ENCODE measurements at places on chromosomes 3 and 15. TPM values are rescaled to one million over a fixed set of nuclear protein-coding genes. Genes with fewer than 3 reads are reported as not detected.
A peak's percentile ranks its signal among the peaks of the same experiment; 100 is the strongest.

DNA sequence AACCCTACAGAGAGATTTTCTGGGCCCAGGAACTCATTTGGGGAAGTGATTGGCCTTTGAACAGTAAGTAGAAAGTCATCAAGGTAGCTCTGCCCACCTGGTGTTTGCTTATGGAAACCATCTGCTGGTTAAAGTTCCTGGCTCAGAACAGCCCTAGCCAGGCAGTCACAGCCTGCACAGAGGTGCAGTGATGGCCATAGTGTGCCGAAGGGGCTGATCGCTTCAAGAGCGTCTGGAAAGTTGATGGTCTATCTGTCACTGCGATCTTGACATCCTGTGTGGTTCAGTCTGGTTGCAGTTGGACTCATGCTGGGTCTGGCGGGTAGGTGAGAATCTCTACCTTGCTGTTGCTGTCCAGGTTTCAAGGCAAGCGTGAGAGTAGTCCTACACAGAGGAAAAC lies 151.6 kb downstream of the SLCO3A1 start:
- DNase-seq: no peak
- no peak overlapping the region for H3K4me3 ChIP-seq
- H3K27me3 ChIP-seq: peaks cover 62% of the 10 kb centered on the region
- H3K36me3 ChIP-seq: no peaks in the 10 kb centered on the region

SLC38A3 gene
- 2.5 TPM for total RNA-seq

DNA sequence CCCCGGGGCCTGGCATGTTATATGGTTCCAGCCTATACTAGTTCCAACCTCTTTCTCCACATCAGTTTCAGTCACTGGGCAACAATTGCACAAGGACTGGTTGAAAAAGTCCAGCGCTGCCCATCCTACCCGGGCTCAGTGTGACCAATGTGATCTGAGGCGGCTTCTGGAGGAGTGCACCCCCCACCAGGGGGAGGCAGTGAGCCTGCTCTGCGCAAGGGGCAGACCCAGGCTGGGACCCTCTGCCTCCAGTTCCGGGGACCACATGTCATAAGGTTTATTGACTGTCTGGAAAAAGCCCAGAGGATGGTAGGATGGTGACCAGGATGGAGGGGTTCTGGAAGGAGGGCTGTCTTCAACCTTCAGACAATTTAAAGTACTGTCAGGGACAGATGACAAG lies 25.6 kb upstream of the NR2E3 start:
- H3K36me3 ChIP-seq: no peaks in the 10 kb centered on the region
- no peaks in the 10 kb centered on the region for H3K27me3 ChIP-seq
- no peak overlapping the region for H3K4me3 ChIP-seq
- DNase-seq: no peak

GRCh38 chr3:125148836-125149235 lies 63.7 kb downstream of the SLC12A8 start:
- H3K4me1 ChIP-seq: peaks cover 15% of the 10 kb centered on the region
- no peak overlapping the region for H3K4me3 ChIP-seq
- H3K36me3 ChIP-seq: no peaks in the 10 kb centered on the region
- no peak overlapping the region for H3K27ac ChIP-seq

DNA sequence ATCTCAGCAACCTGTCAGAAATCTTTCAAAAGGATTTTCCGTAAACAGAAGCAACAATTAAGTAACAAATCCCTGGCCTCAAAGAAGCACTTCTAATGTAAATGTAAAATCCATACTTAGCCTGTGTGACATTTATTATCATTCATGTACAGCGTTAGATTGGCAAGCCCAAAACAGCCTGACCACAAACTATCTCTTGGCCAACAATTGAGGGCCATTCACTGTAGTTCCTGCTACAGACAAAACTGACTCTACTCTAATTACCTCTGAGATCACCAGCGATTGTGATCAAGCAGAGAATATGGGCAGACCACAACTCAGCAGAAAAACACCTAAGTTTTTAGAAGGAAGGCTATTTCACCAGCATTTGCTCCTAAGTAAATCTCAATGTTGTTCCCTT lies 9.2 kb downstream of the SHQ1 start:
- no peak overlapping the region for H3K4me3 ChIP-seq
- H3K36me3 ChIP-seq: peaks cover 36% of the 10 kb centered on the region
- no peak for DNase-seq
- no peak overlapping the region for H3K27ac ChIP-seq
- no peaks in the 10 kb centered on the region for H3K4me1 ChIP-seq

DNA sequence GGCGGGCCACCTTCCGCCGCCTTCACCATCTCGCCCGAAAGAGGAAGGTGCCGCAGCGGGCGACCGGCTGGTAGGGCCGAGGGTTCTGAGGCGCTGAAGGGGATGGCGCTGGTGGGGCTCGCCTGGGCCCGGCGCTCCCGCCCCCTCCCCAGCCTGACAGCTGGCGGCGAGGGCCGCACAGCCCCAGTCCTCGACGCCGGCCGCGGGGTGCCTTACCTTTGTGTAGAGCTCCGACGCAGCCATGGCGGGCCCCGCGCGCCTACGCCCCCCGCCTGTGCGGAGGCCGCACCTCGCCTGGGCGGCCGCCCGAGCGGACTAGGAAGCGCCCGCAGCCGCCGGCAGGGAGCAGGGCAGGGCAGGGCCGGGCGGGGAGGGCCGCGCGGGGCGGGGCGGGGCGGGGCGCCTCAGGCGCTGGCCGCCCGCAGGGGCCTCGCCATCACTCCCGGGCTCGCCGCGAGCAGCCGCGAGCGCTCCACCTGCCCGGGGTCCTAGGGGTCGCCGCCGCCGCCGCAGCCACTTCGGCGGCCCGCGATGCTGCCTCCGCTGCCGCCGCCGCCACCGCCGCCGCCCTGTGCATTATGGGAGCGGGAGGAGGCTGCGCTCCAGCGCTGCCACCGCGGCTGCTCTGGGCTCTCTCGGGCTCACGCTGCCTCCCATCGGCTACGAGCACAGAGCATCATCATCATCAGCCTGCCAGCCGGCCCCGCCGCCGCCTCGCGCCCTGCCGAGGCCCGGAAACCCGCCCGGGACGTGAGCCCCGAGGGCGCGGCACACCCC lies at the start of gene MYO5A:
Gene MYO5A (minus strand): TSS at position 317 of the 777 bp plus-strand sequence. CDS start 74 bp downstream, at position 243.
- H3K4me3 ChIP-seq: peak within 1 kb of the TSS; percentile 83
- no peaks in the 10 kb centered on the region for H3K36me3 ChIP-seq
- H3K4me1 ChIP-seq: peaks cover 11% of the 10 kb centered on the region
- peak within 1 kb of the TSS; percentile 48 for H3K27ac ChIP-seq

CCDC39 gene
- not detected for total RNA-seq
